ENCODE measurements at places on chromosomes 16 and 17.

- DNase-seq = no peak
Observed at GRCh38 chr16:27677263-27677662, 127.3 kb downstream of the KATNIP start.

DNA sequence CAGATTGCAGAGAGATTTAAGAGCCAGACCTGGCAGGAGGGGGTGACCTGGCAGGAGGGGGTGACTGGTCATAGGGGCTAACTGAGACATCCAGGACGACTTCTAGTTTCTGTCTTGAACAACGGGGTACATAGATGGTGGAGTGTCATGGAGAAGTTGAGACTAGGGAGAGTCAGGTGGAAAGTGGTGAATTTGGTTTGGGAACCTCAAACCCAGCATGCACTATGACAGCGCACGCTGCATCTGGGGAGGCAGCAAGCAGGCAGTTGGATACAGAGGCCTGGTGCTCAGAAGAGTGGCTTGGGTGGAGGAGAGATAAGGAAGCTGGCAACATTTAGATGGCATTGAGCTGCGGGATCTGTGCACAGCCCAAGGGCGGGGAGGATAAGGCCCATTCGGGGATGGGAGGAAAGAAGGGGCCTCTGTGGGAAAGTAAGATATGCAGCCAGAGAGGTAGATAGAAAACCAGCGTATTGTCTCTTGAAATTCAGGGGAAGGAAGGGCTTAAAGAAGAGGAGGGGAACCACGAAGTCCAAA, 4.5 kb downstream of the RIPOR1 start:
- no peak for DNase-seq

DNA sequence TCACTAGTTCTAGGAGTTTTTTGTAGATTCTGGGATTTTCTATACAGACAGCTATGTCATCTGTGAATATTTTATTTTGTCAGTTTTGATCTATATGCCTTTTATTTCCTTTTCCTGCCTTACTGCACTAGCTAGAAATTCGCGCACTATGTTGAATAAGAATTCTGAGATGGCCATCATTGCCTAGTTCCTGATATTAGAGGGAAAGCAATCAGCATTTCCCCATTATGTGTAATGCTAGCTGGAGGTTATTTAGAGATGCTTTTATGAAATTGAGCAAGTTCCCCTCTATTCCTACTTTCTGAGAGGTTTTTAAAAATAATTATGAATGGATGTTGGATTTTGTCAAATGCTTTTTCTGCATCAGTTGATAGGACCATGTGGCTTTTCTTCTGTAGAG, 23.8 kb downstream of the MPRIP start:
- no peak for DNase-seq

- DNase-seq = no peak
Observed at GRCh38 chr17:42329025-42329976, 41.0 kb downstream of the STAT5A start.

DNA sequence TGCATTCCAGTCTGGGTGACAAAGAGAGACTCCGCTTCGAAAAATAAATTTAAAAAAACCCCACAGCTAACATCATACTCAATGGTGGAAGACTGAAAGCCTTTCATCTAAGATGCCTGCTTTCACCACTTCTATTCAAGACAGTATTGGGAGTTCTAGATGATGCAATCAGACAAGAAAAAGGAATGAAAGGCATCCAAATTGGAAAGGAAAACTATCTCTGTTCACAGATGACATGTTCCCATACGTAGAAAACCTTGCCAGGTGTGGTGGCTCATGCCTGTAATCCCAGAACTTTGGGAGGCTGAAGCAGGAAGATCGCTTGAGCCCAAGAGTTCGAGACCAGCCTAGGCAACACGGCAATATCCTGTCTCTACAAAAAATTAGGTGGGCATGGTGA, 31.1 kb downstream of the RANBP10 start:
- no peak for DNase-seq

- no peak for DNase-seq
Observed at GRCh38 chr16:81189100-81189664, 49.3 kb upstream of the BCO1 start.

- DNase-seq = no peak
Observed at GRCh38 chr16:560701-561412, 663 bp downstream of the PRR35 start.

DNA sequence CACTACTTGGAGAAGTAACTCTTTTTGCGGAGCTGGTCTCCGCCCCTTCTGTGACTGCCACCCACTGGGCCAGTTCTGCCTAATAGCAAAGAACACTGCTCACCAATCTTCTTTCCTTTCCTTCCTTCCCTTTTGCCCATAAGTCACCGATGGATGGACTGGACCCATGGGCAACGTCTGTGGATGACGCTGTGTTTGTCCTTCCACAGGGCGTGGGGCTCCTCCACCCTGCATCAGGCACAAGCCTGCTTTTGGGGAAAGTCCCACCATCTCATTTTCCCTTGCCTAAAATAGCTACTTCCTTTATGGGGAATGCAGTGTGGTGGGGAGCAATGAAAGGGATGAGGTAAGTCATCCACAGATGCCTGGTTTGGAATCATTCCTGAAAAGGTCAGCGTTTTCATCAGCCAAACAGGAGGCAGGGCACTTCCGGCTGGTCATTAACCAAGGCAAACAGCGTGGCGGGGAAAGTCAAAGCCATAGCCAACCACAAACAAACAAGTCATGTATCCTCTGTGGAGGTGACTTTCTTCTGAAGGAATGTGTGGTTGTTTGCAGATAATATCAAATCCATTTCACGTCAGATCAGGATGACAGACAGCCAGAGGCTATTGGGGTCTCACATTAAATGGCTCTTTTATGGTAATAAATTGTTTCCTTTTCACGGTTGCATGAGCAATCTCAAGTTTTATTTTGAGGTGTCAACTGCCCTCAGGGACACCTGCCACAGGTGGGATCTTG, 30.7 kb upstream of the MED9 start:
- no peak for DNase-seq

GRCh38 chr17:40486522-40487370, 14.7 kb downstream of the TNS4 start:
- no peak for DNase-seq

GRCh38 chr16:85570213-85570734, 42.8 kb upstream of the GSE1 start:
- DNase-seq = no peak

DNA sequence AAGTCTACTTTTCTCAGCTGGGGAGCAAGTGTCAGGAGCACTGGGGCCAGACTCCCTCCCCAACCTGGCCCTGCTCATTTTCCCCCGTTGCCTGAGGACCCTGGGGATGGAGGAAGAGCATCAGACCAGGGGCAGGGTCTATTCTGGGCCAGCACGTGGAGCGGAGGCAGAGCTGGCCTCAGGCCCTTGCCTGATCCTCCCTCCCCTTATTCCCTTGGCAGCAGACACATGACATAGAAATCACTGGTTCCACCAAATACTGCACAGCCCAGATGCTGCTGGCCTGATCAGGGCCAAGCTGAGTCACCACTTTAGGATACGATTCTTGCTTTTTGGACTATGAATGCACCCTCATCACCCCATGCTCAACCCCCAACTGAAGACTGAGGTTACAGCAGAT, 15.8 kb upstream of the AGRP start:
- DNase-seq = no peak

GRCh38 chr17:39099663-39100286, 51.7 kb downstream of the PLXDC1 start:
- DNase-seq = no peak

- no peak for DNase-seq
Observed at GRCh38 chr17:51765282-51766135, 393.0 kb downstream of the CA10 start.

- no peak for DNase-seq
Observed at GRCh38 chr17:57424777-57425188, 168.5 kb downstream of the MSI2 start.

DNA sequence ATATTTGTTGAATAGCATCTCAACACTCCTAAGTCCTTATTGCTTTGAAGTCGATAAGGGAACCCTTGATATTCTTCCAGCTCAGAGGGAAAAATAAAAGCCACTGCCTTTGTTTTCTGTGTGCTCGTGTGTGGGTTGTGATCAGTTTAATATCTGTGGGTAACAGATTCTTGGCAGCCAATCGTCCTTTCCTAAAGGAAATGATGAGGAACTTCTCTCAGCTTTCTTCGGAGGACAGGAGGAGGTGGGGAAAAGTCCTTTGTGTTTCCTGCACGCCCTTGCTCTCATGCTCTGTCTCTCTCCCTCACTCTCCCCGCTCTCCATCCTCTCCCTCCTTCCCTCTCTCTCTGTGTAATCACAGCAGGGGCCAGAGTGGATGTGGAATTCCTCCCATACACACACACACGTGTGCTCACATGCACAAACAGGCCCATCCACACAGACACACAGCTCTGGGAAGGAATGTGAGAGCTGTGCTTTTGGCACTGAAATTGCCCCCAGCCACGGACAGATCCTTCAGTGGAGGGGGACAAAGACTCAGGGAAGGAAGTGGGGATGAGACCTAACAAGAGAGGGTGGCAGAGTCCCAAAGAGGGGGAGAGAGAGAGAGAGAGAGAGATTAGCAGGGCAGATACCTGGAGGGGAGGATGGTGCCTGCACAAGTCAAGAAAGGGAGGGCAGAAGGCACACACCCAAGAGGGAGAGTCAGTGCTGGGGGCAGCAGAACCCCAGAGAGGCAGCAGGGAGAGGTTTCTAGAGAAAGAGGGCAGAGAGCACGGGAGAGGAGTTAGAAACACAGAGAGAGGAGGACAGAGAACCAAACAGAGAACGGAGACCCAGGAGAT, 83.5 kb upstream of the PLCG2 start:
- no peak for DNase-seq

GRCh38 chr16:82432261-82432660, 194.5 kb upstream of the CDH13 start:
- no peak for DNase-seq

GRCh38 chr17:5254903-5255521, 20.4 kb upstream of the SCIMP start:
- DNase-seq = no peak

GRCh38 chr17:79005063-79005861, 4.3 kb downstream of the CANT1 start:
- no peak for DNase-seq

DNA sequence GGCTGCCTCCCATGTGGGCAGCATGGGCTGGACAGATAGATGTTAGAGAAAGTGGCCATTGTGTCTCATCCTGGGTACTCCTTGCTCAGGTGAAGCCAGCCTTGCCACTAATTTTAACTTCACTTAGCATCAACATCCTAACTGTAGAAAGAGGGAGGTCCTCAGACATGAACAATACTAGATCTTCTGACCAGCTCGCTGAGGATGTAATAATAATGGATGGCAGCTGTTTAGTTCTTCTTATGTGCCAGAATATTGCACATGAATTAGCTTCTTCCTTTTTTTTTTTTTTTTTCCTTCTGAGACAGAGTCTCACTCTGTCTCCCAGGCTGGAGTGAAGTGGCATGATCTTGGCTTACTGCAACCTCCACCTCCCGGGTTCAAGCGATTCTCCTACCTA, 232.4 kb downstream of the CCDC182 start:
- no peak for DNase-seq

GRCh38 chr16:24825696-24826095, 20.1 kb upstream of the SLC5A11 start:
- DNase-seq = no peak

GRCh38 chr16:26709175-26709574, 357.6 kb upstream of the C16orf82 start:
- DNase-seq = no peak

DNA sequence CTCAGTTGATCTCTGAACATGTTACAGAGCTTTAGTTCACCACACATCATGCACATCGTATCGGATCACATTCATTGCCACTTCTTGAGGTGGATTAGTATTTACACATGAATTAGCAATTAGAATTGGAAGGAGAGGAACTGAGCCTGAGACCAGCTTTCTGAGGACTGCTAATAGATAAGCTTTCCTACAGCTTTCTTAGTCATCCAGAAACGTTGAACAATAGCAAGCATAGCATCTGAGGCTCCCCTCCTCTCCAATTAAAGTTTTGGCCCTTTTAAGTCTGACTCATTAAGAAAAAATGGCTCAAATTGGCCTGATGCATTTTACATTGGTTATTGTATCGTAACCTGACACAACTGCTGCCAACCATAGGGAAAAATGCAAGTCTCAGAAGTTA, 1130.4 kb downstream of the CDH8 start:
- DNase-seq = no peak

- DNase-seq = no peak
Observed at GRCh38 chr16:4345836-4346781, 5.0 kb downstream of the PAM16 start.

DNA sequence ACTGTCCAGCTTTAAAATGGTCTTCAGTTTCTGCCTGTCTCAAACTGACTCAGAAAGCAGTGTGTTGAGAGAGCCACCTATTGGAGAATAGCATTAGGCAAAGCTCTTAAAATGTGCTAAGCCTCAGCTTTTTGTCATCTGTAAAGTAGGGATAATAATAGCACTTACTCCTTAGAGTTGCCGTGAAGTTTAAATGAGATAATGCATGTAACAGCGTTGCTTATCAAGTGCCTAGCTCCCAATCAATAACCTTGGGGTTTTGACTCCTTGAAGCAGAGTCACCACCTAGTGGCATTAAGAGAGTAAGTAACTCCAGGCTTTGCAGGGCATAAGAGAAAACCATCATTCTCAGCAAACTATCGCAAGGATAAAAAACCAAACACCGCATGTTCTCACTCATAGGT, 163.3 kb downstream of the HS3ST2 start:
- no peak for DNase-seq

DNA sequence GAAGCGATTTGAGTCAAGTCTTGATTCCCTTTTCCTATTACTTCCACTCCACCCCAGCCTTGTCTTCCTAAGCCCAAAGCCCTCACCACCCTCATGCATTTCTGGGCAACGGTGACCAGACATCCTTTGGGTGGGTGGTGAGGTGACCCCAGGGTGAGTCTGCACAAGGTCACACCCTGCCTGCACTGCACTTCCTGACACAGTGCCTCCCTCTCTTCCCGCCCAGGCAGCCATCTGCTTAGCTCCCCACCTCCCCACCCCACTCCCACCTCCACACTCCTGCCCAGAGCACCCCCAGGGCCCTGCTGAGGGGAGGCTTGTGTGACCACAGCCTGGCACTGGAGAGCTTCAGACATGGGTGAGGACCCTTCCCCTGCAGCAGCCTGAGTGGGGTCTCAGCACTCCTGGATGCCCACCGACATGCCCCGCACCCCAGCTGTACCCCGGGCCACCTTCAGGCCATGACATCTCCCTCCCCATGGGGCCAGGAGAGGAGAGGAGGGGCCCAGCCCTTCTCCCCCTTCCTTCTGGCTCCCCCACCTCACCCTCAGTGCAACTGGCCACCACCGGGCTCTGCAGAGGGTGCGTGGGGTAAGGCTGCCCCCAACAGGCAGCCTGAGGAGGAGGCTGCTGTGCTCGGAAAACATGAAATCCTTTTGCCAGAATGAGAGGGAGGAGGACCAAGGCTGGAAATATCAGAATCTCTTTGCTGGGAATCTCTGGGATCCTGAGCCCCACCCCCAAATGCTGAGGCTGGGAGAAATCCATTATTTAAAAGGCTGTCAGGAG, 68.6 kb downstream of the CCT6B start:
- no peak for DNase-seq
